Neural progenitor cell (in vitro differentiated cells): ENCODE measurements at places on chromosomes 4 and X.

DNA sequence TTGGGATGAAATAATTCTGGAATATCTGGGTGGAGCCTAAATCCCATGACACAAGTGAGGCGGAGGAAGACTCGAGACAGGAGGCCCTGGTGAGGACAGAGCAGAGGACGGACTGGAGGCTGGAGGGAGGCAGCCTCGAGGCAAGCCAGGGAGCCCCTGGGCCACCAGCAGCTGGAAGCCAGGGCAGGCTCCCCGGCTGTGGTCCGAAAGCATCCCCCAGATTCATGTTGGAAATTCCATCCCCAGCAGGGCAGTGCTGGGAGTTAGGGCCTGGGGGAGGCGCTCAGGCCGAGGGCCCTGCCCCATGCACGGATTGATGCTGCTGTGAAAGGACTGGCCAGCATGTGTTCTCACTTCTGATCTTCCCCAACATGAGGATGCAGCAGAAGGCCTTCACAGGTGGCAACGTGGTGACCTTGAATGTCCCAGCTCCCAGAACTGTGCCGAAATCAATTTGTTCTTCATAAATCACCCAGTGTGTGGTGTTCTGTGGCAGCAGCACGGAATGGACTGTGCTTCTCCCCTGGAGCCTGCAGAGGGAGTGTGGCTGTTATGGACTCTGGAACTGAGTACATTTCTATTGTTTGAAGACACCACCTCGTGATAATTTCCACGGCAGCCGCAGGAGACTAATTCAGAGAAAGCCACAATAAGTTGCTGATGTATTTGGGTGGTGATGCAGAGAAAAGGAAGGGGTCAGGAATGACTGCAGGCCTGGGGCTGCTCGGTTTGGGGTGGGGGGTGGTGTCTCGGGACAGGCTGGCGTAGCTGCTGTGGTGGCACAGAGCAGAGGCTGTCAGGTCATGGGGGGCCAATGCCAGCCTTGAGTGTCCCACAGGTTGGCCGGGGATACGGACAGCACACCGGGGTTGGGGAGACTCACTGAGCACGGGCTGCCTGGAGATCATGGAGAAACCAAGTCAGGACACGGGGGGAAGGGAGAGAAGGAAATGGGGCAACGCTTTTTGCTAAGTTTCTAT lies 56.9 kb downstream of the PCGF3 start:
- H3K4me1 ChIP-seq = no peaks in the 10 kb centered on the region
- peaks cover 9% of the 10 kb centered on the region for H3K36me3 ChIP-seq
- H3K27ac ChIP-seq = no peak overlapping the region
- no peak overlapping the region for H3K4me3 ChIP-seq
- DNase-seq = no peak
- H3K27me3 ChIP-seq = no peaks in the 10 kb centered on the region

- H3K4me3 ChIP-seq = no peak overlapping the region
- DNase-seq = no peak
- H3K27ac ChIP-seq = no peak overlapping the region
- H3K27me3 ChIP-seq = no peaks in the 10 kb centered on the region
- no peaks in the 10 kb centered on the region for H3K4me1 ChIP-seq
- no peaks in the 10 kb centered on the region for H3K36me3 ChIP-seq
Measured at GRCh38 chrX:77342004-77342403, 105.2 kb upstream of the FGF16 start.

- H3K36me3 ChIP-seq = no peaks in the 10 kb centered on the region
- peaks cover 17% of the 10 kb centered on the region for H3K27me3 ChIP-seq
- peak; percentile 28 for DNase-seq
- no peak overlapping the region for H3K27ac ChIP-seq
Measured at GRCh38 chrX:68832516-68833447, 4.0 kb downstream of the EFNB1 start.

DNA sequence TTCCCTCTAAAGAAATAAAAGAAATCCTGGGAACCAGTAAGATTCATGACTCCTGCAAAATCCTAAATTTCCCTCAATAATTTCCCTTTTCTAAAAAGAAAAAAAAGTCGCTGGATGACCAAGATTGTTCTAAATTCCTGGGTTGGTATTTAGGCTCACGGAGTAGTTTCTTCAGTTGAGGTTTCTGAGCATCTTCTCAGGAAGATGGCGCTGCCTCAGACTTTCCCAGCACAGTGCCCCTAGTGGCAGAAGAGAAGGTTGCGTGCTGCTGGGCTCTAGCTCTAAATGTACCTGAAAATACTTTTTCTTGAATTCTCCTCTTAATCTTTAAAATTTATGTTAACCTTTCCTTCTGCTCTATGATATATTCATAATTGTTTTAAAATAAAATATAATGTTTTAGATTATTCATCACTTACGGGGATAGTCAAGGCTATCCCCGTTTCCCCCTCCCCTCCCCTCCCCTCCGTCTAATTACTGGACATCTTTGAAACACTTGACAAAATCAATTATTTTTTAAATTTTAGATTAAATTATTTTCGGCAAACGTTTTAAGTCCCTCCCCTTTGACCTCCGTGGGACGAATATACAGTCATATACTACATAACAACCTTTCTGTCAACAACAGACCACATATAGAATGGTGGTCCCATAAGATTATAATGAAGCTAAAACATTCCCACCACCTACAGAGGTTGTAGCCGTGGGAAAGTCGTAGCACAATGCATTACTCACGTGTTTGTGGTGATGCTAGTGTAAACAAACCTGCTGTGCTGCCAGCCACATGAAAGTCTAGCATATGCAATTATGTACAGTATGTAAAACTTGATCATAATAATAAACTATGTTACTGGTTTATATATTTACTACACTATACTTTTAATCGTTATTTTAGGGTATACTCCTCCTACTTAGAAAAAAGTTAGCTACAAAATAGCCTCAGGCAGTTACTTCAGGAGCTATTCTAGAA lies 41.0 kb upstream of the GATB start:
- no peak overlapping the region for H3K27ac ChIP-seq
- no peaks in the 10 kb centered on the region for H3K36me3 ChIP-seq
- H3K27me3 ChIP-seq = no peaks in the 10 kb centered on the region
- no peak overlapping the region for H3K4me3 ChIP-seq
- no peaks in the 10 kb centered on the region for H3K4me1 ChIP-seq

DNA sequence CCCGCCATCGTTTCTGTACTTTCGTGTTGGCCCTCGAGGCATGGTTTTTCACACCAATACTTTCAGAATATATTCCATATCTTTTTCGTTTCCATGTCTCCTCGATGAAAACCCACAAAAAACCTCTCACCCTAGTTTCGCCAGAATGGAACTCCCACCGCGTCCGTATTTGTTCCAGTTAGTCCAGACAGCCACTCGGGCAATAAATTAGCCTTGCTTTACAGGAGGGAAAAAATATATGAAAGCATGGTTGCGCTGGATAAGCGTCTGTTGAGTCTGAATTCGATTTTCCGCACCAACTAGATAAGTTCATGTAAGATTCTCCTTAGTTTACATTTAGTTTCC lies 550 bp upstream of the CHM start:
- DNase-seq = no peak
- H3K36me3 ChIP-seq = no peaks in the 10 kb centered on the region
- H3K27me3 ChIP-seq = no peaks in the 10 kb centered on the region
- no peak overlapping the region for H3K27ac ChIP-seq
- H3K4me3 ChIP-seq = peak overlapping the region; percentile 75

DNA sequence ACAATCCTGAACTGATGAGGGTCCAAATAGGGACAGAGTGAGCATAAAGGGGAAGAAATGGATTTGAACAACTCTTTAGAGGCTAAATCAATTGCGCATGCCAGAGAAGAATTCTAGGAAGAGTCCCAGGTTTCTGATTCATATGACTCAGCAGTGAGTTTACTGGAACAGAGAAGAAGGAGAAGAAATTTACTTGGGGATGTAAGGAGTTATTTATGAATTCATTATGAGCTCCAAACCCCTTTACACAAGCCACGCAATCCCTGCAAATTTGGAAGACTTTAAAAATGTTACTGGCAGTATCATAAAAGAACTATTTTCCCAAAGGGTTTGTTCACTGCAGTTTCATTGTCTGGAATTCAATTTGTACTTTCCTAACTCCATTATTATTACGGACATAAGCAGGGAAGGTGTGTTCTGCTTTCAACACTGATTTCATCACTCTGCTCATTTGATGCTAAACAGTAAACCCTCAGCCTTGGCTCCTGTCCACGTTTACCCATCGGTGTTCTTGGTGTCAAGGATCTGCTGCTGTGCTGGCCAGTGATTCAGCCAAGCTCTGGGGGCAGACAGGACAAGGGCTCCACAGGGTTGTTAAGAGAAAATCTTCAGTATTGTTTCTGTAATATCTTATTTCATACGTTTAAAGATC lies 273.7 kb downstream of the HNRNPD start:
- no peak overlapping the region for H3K27ac ChIP-seq
- H3K36me3 ChIP-seq = no peaks in the 10 kb centered on the region
- no peak overlapping the region for H3K4me3 ChIP-seq
- H3K4me1 ChIP-seq = no peaks in the 10 kb centered on the region

GRCh38 chr4:153938994-153939393 lies 150.1 kb upstream of the SFRP2 start:
- H3K4me1 ChIP-seq = peaks cover 35% of the 10 kb centered on the region
- no peaks in the 10 kb centered on the region for H3K36me3 ChIP-seq
- DNase-seq = no peak
- H3K27me3 ChIP-seq = no peaks in the 10 kb centered on the region
- no peak overlapping the region for H3K4me3 ChIP-seq

DNA sequence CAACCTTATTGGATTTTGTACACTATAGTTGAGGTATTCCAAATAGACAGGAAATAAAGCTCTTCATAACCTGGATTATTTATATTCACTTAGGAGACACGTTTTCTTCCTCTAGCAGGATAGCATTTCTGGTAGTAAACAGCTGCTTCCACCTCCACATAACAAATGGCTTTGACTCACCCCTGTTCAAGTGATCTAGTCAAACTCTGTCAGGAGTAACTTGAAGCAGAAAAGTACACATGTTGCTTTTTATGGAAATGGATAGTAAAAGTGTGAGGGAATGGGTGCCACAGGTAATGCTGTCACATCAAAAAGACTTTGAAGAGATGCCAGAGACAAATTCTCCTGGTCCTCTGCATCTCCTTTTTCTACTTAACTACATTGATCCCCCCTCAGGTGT lies 258.7 kb upstream of the SLC7A11 start:
- no peaks in the 10 kb centered on the region for H3K36me3 ChIP-seq
- no peaks in the 10 kb centered on the region for H3K4me1 ChIP-seq
- no peak overlapping the region for H3K27ac ChIP-seq
- H3K27me3 ChIP-seq = no peaks in the 10 kb centered on the region

GRCh38 chrX:44291468-44292092 lies 51.9 kb downstream of the EFHC2 start:
- H3K4me3 ChIP-seq = no peak overlapping the region
- no peaks in the 10 kb centered on the region for H3K36me3 ChIP-seq
- H3K27ac ChIP-seq = no peak overlapping the region

- no peaks in the 10 kb centered on the region for H3K36me3 ChIP-seq
- H3K4me1 ChIP-seq = no peaks in the 10 kb centered on the region
- no peaks in the 10 kb centered on the region for H3K27me3 ChIP-seq
- DNase-seq = peak; percentile 42
- no peak overlapping the region for H3K27ac ChIP-seq
- no peak overlapping the region for H3K4me3 ChIP-seq
Measured at GRCh38 chr4:134470544-134470943, 269.0 kb upstream of the PABPC4L start.

DNA sequence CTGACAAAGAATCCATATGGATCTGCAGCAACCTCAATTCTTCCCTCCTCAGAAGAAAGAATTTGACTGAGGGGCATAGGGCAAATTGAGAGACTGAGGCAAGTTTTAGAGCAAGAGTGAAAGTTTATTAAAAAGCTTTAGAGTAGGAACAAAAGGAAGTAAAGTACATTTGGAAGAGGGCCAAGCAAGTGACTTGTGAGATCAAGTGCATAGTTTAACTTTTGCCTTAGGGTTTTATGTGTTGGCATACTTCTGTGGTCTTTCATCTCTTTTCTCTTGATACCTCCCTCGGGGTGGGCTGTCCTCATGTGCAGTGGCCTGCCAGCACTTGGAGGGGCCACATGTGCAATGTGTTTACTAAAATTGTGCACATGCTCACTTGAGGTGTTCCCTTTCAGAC lies 98.0 kb upstream of the MAGEB16 start:
- no peaks in the 10 kb centered on the region for H3K27me3 ChIP-seq
- no peaks in the 10 kb centered on the region for H3K36me3 ChIP-seq
- no peak for DNase-seq
- no peak overlapping the region for H3K4me3 ChIP-seq
- no peaks in the 10 kb centered on the region for H3K4me1 ChIP-seq

GRCh38 chr4:110271986-110272385 lies 73.6 kb upstream of the ELOVL6 start:
- no peaks in the 10 kb centered on the region for H3K36me3 ChIP-seq
- H3K4me3 ChIP-seq = no peak overlapping the region
- peaks cover 4% of the 10 kb centered on the region for H3K4me1 ChIP-seq
- H3K27ac ChIP-seq = no peak overlapping the region
- H3K27me3 ChIP-seq = no peaks in the 10 kb centered on the region
- no peak for DNase-seq

DNA sequence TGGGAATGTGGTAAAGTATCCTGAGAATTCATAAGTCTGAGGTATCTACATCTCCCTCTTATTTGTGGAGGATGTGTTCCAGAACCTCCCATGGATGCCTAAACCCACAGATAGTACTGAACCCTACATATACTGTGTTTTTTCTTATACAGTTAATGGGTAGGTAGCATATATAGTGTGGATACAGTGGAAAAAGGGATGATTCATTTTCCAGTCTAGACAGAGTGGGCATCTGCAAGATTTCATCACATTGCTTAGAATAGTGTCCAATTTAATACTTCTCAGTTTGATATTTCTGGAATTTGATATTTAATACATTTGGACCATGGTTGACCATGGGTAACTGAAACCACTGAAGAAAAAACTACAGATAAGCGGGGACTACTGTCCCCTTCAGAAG lies 155.0 kb upstream of the ANKRD50 start:
- DNase-seq = no peak
- no peaks in the 10 kb centered on the region for H3K27me3 ChIP-seq
- H3K27ac ChIP-seq = no peak overlapping the region
- no peaks in the 10 kb centered on the region for H3K36me3 ChIP-seq
